ENCODE measurements at places on chromosomes 12 and 14. TPM values are rescaled to one million over a fixed set of nuclear protein-coding genes. Genes with fewer than 3 reads are reported as not detected.

- DNase-seq: no peak
Observed at GRCh38 chr14:46147452-46147851, 504.1 kb downstream of the RPL10L start.

Gene AKAP3
- total RNA-seq: 0.66 TPM

Gene VDR
- 92.4 TPM for total RNA-seq

- no peak for DNase-seq
Observed at GRCh38 chr12:115828168-115828567, 449.3 kb downstream of the MED13L start.

Gene CINP
- 42.6 TPM for total RNA-seq

Gene KRT75
- total RNA-seq: not detected

DNA sequence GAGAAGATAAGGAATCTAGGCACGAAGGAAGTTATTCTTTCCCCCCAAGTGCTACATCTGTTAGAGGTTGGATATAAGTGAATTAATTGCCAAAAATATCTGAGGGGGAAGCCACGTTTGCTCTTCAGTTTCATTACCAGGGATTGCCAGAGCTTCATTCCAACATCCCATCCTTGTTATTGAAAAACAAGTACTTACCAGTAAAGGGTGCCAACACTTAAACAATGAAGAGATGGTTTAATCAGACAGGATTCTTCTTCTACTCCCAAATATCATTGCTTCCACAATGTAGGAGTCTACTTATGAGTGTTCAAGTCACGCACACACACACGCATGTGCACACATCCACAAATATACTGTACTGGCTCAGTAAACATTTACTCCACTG, 312.4 kb downstream of the RPAP3 start:
- no peak for DNase-seq

- no peak for DNase-seq
Observed at GRCh38 chr12:12156828-12157227, 86.1 kb downstream of the BCL2L14 start.

GRCh38 chr14:70665448-70666360, 24.0 kb downstream of the TTC9 start:
- no peak for DNase-seq

Gene KCNC2
- total RNA-seq: not detected

DNA sequence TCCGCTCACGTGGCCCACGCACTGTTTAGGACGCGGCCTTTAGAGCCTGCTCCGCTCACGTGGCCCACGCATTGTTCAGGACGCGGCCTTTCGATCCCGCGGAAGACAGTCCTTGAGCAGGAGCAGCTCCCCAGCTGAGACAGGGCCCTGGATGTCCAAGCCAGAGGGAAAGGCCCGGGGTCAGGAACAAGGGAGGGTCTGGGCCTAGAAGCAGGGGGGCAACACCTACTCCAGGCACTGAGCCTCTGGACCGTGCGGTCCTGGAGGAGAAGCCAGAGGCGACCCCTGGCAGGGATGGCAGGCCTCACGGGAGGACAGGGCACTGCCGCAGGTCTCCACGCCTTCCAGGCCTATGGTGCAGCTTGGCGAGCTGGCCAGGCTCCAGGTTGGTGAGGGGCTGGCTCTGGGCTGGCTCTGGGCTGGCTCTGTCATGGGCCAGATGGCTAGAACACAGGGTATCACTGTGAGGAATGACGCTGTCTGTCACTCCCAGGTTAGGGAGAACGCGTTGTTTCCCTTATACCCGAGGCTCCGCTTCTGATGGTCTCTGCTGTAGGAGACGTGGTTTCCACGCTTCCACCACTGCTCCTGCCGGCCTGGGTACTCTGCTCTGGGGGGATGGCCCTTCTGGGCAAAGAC, 341.7 kb downstream of the TMEM121 start:
- peak; percentile 30 for DNase-seq

- DNase-seq: no peak
Observed at GRCh38 chr12:4024701-4025100, 151.5 kb upstream of the PARP11 start.

- no peak for DNase-seq
Observed at GRCh38 chr14:58629281-58629680, 8.5 kb upstream of the DACT1 start.

Gene WSCD2
- not detected for total RNA-seq

Gene AKAP5
- 1.8 TPM for total RNA-seq

- no peak for DNase-seq
Observed at GRCh38 chr12:99765469-99766114, 118.0 kb downstream of the GARIN6 start.

DNA sequence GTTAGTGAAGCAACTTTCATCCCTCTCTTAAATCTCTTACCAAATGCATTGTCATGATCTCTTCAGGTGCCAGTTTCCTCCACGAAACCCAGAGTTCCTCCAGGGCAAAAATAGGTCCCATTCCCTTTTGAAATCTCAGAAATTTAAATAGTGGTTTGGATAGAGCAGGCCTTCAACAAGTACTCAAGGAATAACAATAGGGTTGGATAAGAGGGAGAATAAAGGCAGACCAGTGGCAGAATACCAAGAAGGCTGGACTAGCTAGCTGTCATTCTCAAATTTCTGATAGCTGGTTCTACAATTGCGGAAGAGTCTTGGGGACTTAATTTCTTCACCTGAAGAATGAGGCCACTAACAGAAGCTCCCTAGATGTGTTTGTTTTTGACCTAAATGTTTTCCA, 62.5 kb downstream of the PKP2 start:
- DNase-seq: no peak

DNA sequence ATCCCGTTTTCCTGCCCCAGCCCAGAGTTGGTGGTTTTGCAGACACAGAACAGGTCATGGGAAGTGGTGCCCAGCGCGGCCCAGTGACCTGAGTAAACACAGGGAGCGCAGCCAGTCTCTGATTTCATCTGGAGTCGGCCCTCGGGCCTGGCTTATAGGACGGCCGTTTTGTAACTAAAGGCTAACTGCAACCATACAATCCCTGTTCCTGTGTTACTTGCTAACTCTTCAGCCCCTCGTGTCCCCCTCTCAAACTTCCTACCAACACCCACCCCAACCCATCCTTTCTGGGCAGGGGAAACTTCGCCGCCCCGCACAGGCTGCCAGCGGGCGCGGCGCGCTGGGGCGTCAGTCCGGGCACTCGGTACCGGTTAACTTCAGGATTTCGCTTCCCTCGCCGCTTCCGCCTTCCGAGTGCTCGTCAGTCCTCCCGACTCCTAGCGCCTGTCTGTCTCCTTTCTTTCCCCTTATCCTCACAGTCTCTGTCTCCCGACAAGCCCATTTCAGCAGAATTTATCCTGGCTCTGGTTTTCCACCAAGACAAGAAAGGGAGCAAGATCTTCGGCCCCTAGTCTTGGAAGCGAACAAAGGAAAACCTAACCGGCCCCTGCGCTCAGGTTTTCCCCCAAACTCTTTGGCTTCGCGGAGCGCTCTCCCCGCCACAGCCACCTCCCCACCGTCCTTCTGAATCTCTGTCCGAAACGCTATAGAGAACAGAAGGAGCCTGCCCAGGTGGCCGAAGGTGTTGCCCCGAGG, 2.0 kb downstream of the SIX1 start:
- peak; percentile 25 for DNase-seq

Gene FNTB
- total RNA-seq: 30.9 TPM

GRCh38 chr14:71776471-71777360, 155.5 kb upstream of the RGS6 start:
- no peak for DNase-seq

- DNase-seq: no peak
Observed at GRCh38 chr12:74741112-74741511, 203.5 kb downstream of the ATXN7L3B start.

Gene OR4M1
- not detected for total RNA-seq

GRCh38 chr12:63907561-63907960, 63.1 kb downstream of the SRGAP1 start:
- no peak for DNase-seq

DNA sequence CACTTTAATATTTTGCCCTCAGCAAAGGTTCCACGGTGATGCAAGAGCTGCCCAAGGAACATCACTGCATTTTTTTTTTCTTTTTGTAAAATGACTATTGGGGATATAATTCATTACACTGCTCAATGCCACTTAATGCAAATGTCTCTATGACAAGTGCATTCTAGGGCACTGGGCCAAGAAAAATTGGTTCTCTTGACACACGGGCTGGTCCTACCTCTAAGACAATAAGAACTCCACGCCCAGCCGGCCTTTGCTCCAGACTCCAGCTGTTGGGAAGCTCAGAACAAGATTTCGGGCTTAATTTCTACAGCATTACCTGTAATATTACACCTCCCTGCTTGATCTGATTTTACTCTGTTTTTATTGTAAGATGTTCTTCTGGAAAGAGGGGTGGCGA, 48.8 kb upstream of the VRK1 start:
- DNase-seq: no peak

DNA sequence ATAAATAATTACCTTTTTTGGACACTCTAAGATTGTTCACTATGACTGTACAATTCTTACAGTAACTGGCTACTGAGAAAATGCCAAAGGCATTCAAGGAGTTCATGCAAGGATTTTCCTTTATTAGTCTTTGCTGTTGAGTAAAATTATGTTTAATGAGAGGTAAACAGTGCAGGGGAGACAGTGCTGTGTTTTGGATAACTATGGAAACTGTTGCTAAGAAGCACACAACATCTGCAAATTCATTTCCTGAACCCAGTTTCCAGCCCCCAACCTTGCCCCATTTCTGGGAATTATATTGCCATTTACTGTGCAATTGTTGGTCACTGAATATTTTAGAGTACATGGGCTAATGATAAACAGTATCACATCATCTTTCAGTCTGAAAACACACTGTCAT, 1005.8 kb downstream of the TRHDE start:
- no peak for DNase-seq

- no peak for DNase-seq
Observed at GRCh38 chr12:1102791-1103450, 111.9 kb downstream of the ERC1 start.

DNA sequence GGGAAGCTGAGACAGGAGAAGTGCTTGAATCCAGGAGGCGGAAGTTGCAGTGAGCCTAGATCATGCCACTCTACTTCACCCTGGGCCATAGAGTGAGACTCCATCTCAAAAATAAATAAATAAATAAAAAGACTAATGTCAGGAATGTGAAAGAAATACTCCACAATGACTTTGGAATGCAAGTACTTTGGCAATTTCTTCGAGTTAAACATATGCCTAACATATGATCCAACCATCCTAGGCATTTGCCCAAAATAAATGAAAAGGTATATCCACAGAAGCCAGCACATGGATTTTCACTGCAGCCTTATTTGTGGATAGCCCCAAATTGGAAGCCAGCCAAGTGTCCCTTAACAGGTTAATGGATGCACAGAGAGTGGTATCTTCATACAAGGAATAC, 357.9 kb upstream of the TMEM132C start:
- no peak for DNase-seq

- no peak for DNase-seq
Observed at GRCh38 chr12:10113075-10113474, 14.3 kb upstream of the CLEC1A start.

GRCh38 chr14:52352061-52352491, 38.0 kb downstream of the PTGER2 start:
- DNase-seq: no peak

GRCh38 chr12:69998922-69999321, 173.9 kb downstream of the MYRFL start:
- DNase-seq: no peak

Gene NGB
- total RNA-seq: not detected

DNA sequence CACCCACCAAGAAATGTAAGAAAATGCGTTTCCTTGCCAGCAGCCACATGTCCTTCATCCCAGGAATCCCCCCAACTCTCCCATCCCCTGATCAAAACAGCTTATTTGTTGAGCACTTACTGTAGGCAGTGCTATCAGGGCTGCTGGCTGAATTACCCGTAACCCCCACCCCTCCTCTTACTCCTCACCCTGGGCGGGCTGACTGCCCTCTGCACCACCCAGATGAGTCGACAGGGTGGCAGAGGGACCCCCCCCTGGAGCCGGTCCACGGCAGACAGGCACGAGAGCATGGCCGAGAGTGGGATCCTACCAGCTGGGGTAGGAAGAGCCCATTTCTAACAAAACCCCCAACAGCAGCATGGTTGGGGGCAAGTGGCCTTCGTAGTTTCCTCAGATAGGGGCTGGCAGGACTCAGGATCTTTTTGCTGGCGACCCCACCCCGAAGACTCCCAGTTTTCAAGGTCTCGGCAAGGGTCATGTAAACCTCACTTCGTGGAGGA, 1.1 kb upstream of the RHOF start:
- peak; percentile 80 for DNase-seq

Gene ARHGEF25
- total RNA-seq: 0.68 TPM

GRCh38 chr14:94139421-94139820, 10.0 kb upstream of the IFI27L2 start:
- no peak for DNase-seq

DNA sequence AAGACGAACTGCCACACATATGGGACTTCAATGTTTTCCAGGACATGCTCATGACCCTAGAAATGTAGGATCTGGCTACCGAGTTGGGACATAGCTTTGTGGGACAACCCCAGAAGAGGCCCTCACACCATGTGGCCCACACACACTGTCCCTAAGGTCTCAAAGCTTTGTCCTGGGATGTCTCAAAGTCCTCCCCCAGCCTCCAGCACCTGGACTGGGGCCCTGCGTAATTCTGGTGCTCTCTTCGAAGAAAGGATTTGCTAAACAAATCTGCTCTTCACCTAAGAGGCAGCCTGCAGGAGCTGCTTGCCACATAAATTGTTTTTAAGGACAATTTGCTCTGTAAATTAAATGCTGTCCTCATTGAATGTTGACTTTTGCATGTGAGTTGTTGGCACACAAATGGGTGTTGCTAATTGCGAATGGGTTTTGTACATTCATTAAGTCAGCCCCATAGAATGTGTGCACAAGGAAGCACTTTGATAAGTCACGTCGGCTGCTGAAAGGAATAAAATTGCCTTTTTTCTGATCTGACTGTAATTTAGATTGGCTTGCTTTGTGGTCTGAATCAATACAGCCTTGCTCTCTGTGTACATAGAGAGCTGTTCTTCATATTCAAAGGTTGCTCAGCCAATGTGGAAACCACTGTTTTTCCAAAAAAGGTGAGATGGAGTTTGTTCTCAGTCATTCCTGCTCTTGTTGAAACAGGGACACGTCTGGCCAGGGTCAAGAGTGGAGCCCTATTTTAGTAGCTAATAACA, 161.6 kb upstream of the PWP1 start:
- DNase-seq: no peak

Gene MSRB3
- not detected for total RNA-seq

DNA sequence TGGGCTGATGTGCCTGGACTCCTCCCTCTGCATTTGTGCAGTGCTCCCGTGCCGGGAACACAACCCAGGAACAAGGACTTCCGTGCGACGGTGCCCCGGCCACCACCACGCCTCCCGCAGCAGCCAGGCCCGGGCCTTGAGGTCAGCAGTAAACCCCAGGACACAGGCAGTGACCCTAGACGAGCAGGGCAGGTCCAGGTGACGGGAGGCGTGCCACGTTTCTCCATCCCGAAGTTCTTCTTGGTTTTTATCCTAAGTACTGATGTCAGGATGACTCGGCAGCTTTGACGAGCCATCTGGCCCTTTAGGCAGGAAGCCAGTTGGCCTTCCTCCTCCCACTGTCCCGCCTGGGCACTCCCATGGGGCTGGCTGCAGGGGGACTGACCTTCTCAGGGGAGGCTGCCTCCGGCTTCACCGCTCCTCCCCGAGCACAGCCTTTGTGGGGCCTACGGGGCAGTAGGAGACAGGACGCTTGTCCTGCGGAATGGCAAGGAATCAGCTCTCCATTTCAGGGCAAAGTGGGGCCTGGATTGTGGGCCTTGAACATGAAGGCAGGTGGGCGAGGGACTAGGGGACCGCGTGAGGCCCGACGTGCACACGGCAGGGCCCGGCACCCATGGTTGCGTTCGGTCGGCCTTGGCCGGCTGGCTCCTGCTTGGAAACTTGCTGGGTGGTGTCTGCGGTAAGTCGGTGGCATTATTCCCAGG, 94.1 kb downstream of the FBXL14 start:
- DNase-seq: no peak

GRCh38 chr12:78316631-78317468, 486.2 kb downstream of the NAV3 start:
- no peak for DNase-seq

Measured in activated naive CD4-positive, alpha-beta T cell treated with anti-CD3 and anti-CD28 coated beads, Interleukin-2, amount 50 U/mL, for 72 hours (primary cell).